ENCODE measurements at places on chromosomes 6 and 20.

DNA sequence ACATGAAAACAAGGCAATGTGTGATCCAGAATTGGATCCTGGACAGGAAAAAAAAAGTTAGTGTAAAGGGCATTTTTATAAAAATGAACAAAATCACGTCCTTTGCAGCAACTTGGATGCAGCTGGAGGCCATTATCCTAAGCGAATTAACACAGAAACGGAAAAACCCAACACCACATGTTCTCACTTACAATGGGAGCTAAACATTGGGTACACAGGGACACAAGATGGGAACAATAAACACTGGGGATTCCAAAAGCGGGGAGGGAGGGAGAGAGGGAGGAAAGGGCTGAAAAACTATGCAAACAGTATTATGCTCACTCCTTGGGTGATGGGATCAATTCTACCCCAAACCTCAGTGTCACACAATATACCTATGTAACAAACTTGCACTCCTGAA lies 91.4 kb upstream of the BTBD3 start:
- no peak for DNase-seq

DNA sequence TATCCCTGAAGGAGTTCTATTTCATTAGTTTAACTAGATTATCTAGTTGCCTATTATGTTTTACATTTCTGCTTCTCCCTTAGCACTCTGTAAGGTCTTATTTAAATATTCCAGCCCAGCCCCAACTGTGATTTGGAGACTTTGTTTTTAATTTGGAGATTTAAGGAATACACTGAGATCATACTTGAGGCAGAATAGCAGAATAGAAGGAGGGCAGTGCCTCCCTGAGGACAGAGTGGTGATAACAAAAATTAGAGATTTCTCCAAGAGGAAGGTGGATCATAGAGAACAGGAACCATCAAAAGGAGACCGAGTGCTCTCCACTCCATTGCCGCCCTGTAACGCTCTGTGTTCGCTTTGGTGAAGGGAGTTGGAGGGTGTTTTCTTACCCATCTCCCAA lies 14.8 kb upstream of the CD164 start:
- peak; percentile 44 for DNase-seq

DNA sequence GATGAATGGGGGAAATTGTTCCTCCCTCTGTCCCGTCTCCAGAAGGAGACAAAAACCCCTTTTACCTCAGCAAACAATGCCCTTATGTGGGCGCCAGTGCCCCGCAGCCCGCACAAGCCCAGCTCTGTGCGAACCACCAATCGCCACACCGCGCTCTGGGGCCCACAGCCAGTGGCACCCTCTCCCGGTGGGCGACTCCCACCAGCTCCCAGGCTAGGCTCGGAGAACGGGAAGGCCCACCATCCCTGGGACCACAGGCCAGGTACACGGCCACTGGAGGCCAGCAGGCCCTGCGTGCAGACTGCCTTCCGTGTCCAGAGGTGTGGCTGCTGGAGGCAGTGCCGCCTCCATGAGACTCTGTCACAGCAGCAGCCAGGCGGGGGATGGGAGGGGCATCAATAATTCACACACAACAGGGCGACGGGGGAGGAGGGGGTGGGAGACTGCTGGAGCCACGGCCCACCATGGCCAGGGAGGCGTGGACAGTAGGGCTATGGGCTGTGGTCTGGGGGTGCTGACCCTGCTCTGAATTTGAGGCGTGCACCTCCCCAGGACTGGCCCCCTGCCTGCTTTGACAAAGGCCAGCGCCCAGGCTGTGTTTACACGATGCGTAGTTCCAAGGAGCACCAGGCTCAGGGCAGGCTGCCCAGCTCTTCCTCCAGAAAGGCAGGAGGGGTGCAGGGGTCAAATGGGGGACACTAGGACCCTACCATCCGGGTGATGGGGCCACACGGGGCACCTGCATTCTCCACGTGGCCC lies 105.7 kb downstream of the ASXL1 start:
- DNase-seq, result no peak

- no peak for DNase-seq
Measured at GRCh38 chr20:57650756-57651483, 30.7 kb upstream of the ZBP1 start.

DNA sequence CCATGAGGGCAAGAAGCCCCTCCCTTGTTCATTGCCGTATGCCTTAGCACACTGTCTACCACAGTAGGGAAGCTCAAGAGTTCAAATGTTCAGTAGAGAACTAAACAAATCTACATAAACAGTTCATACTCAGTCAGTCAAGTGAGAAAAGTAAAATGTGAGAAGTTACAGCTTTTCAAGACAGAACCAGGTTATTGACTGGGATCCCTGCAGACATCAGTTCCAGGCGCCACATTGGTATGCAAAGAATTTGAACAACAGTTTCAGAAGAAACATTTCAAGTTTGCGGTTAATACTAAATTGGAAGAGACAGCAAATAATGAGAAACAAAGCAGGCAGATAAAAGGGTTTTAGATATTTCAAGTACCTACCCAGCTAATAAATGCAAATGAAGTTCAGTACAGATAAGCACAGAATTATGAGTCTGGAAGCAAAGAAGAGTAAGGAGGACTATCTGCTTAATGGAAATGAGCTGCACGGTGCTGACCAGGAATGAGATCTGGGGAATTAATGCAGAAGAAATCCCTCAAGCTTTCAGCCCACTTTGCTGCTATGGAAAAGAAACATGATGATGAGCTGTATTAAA lies 246.2 kb downstream of the HACE1 start:
- DNase-seq, result no peak

DNA sequence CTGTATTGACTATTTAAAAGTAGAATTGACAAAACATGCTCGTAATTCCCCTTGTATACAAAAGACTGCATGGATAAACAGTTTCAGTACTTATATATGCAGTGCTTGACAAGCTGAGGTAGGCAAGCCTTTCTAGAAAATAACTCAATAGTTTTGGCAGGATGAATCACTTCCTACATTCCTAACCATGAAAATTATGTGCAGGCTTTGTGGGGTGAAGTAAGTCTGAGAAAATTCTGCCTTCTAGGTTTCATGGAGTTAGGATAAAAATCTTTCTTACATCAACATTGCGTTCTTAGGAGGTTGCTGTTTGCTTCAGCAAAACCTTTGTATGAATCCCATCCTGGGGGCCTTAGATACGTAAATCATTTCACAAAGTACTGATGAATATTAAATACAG lies 801.4 kb upstream of the EYS start:
- peak; percentile 20 for DNase-seq

GRCh38 chr20:64049060-64049877 lies at the start of gene SOX18:
Gene SOX18 (minus strand): TSS chr20:64049639. CDS start chr20:64049516, 123 bp downstream.
- DNase-seq, result peak; percentile 21

GRCh38 chr20:21096321-21097043 lies 9.7 kb downstream of the LINC00237 start:
- DNase-seq, result peak; percentile 32

DNA sequence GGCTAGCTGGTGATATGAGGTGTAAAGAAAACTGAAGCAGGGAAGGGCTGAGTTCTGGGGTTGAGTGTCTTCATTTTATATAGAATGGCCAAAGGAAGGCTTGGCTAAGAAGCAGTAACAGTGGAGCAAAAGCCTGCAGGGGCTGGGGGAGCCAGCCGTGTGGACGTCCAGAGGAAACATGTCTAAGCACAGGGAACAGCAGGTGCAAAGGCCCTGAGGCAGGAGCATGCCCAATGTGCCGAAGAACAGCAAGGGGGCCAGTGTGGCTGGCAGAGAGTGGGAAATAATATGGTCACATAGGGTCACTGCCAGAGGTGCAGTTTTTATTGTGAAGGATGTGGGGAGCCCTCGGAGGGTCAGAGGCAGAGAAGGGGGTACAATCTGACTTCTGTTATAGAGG lies 60.5 kb upstream of the KCNG1 start:
- DNase-seq, result no peak

- DNase-seq, result peak; percentile 82
Measured at GRCh38 chr6:125094563-125094962, 59.0 kb upstream of the TPD52L1 start.

GRCh38 chr6:150996968-150997367 lies 131.5 kb downstream of the MTHFD1L start:
- no peak for DNase-seq

DNA sequence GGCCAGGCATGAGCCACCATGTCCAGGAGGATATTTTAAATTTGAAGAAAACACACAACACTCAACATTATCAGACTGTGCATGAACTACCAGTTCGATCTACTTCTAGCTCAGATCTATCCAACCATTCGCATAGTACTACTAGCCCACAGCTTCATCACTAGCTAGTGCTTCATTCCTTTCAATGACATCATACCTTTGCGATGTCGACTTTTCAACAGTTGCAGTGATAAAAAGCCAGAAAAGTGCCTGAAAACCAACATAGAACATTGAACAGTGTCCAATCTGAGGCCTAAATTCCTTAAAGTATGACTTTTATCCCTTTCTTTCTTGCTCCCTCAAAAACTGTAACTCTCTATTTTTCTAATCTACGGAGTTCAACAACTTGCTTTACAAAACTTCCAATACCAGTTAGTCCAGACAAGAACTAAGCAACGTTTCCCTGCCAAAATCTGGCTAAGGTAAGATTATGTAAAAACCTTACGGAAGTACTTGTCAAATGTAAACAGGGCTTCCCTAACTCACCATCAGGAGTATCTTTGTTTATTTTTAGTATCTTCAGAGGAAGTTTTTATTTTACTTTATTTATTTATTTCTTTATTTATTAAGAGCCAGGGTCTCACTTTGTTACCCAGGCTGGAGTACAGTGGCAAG lies 434.0 kb upstream of the JARID2 start:
- DNase-seq, result peak; percentile 80

DNA sequence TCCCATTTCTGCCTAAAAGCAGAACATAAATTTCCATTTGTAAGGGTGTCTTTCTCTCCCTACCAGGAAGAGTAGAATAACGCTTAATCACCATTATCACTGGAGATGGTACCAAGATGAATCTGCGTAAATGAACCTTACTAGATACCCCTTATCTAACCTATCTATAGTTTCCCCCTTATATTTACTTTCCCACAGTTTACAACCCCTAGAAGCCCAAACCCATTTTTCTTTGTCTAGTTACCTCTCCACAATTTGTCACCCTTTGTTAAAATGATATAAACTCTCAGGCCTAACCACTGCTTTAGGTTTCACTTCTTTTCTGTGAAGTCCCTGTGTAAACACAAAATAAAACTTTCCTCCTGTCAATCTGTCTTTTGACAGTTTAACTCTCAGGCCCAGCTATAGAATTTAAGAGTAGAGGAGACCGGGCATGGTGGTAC lies 45.5 kb downstream of the PCNA start:
- DNase-seq, result no peak

DNA sequence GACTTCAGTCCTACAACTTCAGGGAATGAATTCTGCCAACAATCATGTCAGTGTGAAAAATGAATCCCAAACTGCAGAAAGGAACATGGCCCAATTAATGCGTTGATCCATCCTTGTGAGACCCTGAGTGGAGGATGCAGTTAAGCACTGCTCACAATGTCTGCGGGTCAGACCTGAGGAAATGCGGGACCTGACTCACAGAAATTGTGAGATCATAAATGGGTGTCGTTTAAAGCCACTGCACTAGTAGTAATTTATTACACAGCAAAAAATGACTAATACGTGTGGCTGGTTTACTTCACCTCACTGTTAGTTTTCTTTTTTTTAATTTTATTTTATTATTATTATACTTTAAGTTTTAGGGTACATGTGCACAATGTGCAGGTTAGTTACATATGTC lies 505.0 kb downstream of the PRKN start:
- DNase-seq, result no peak

GRCh38 chr6:30889921-30890645 lies 5.8 kb downstream of the DDR1 start:
- no peak for DNase-seq

DNA sequence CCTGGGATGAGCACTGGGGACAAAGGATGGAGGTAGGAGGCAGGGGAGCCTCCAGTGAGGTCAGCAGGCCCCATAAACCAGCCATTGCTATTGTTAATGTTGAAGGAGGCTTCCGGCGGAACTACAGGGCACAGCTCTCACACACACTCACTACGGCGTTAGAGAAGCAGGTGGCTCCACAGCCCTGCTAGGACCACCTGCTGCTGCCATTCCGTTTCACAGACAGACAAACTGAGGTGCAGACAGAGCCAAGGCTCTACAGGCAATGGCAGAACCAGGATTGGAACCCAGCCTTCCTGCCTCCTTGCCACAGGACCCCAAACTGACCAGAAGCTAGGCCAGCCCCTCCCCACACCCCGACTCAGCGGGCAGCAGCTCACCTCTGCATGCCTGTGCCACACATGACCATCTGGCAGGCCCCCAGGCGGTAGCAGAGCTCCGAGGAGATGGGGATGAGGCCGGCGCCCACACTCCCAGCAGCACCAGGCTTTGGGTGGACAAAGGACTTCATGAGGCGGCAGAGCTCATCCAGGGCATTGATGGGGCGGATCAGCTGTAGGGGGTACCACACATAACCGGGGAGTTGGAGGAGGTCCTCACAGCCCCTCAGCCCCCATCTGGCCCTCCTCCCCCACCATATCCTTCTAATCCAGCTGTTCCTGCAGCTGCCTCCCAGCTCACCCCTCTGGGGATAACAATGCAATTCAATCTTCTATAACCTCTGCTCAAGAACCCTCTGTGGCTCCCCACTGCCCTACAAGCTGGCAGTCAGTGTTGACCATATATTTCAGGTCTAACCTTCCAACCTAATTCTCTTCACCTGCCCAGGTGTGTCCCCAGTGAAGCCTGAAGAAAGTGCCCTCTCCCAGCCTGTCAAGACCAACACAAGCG lies 198.5 kb downstream of the PREX1 start:
- DNase-seq, result no peak

DNA sequence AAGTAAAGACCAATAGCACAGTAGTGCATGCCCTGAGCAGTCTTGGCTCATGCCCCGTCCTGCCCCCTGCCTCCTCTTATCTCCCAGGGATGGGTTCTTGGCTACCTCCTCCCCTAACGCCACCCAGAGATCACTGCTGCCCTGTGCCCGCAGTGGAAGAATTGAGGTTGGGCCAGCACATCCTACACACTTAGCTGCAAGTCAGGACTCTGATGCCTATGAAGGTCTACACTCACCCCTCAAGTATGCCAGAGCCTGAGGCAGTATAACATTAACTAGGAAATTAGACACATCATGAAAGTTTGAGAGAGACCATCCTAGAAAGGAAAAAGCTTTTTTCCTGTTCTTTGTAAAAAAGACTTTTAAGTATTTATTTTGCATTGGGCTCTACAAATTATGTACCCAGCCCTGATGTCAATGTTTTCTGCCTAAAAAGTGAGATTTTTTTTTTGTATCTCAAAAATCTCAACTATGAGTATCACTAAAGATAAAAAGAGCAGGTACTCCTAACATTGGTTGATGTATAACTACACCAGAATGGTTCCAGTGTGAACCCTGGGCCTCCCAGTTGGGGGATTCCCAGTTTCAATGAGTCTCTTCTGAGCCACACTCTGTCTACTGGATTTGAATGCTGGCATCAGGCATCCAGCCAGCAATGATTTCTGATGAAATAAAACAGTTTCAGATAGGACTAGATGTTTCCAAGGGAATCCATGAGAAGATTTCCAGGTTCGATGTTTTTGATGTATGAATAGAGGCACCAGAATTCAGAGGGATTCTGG lies 115.4 kb downstream of the ISM1 start:
- DNase-seq, result peak; percentile 13

- no peak for DNase-seq
Measured at GRCh38 chr20:8587251-8587650, 455.2 kb downstream of the PLCB1 start.
